ENCODE measurements at places on chromosomes 12 and 14.
A peak's percentile ranks its signal among the peaks of the same experiment; 100 is the strongest.

DNA sequence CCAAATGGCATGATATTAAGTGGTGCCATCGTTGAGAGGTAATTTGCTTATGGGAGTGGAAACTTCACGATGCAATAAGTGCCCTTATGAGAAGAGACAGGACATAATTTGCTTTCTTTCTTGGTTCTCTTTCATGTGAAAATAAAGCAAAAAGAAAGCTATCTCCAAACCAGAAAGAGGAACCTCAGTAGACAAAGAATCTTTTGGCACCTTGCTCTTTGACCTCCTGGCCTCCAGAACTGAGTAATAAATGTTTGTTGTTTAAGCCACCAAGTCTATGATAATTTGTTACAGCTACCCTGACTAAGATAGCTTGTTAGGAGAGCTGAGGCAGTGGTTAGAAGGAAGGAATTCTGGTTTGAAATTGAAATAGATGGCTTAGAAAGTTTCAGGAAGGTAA is 39.6 kb downstream of the CCER1 start:
- DNase-seq: no peak

DNA sequence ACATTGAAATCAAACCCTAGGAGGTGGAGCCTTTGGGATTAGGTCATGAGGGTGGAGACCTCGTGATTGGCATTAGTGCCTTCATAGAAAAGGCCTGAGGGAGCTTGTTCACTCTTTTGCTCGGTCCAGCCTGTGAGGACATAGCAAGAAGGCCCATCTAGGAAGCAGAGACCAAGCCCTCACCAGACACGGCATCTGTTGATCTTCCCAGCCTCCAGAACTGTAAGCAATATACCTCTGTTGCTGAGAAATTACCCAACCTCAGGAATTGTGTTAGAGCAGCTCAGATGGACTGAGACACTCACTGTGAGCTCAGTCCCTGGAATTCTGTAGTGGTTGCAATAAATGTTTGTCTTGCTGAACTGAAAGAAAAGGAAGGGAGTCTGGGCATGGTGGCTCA is 116.2 kb upstream of the MAP1LC3B2 start:
- no peak for DNase-seq

DNA sequence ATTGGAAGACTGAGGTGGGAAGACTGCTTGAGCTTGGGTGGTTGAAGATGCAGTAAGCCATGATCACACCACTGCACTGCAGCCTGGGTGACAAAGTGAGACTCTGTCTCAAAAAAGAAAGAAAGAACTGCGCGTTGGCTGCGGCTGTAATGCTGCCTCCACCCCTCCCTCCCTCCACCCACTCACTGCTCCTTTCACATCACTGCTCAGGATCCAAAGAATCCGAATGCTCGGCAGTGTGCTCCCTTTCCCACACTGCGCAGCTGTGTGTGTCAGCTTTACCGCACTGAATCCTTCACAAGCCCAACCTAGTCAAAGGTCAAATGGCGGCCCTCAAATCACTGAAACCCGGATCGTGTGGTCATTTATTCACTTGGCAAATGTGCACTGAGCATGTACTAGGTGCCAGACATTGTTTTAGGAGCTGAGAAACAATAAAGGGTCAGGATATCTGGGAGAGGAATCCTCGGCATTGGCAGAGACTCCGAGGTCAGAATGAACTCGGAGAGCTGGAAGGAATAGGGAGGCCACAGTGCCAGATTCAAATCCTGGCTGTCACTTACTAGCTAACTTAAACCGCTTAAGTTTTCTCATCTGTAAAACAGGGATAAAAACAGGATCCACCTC is 11.5 kb upstream of the TDRD9 start:
- DNase-seq: no peak

GRCh38 chr12:25438638-25439037 is 114.4 kb downstream of the LMNTD1 start:
- no peak for DNase-seq

- DNase-seq: no peak
Observed at GRCh38 chr12:18421867-18422266, 160.5 kb downstream of the PIK3C2G start.

GRCh38 chr14:36570065-36570464 is 12.3 kb downstream of the NKX2-8 start:
- DNase-seq: no peak

DNA sequence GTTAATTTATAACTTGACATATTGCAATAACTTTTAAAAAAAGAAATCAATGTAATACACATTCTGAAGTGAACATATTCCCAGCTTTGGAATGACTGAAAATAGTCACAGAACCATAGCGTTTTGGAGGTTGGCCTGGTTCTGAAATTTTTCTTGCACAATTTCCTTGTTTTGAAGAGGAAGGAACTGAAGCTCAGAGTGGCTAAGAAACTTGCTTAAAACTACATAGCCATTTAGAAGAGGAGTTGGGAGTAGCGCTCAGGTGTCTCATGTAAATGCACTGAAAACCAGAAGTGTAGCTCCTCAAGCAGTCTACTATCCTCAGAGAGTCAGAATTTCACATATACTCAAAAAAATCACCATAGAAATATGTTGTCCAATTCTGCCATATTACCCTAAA is 41.2 kb downstream of the SLC38A1 start:
- no peak for DNase-seq

DNA sequence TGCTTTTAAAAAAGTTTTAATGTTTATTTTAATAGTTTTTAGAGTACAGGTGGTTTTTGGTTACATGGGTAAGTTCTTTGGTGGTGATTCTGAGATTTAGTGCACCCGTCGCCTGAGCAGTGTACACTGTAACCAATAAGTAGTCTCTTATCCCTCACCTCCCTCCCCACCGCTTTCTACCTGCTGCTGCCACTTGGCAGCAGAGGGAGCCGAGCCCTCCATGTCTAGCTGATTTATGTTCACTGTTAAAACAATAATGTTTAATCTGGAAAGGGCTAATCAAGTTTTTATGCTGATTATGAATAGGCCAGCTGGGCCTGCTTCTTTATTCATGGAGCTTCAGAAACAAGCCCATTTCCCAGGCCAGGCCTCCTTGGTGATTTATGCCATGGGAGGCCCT is 73.1 kb downstream of the ADCK1 start:
- DNase-seq: no peak

GRCh38 chr12:85955127-85955526 is 81.0 kb downstream of the NTS start:
- DNase-seq: no peak

GRCh38 chr12:88496891-88497371 is 83.3 kb downstream of the KITLG start:
- no peak for DNase-seq

GRCh38 chr14:80239631-80240030 is 28.3 kb upstream of the DIO2 start:
- no peak for DNase-seq

- DNase-seq: no peak
Observed at GRCh38 chr14:94117856-94118255, 7.3 kb downstream of the IFI27 start.

DNA sequence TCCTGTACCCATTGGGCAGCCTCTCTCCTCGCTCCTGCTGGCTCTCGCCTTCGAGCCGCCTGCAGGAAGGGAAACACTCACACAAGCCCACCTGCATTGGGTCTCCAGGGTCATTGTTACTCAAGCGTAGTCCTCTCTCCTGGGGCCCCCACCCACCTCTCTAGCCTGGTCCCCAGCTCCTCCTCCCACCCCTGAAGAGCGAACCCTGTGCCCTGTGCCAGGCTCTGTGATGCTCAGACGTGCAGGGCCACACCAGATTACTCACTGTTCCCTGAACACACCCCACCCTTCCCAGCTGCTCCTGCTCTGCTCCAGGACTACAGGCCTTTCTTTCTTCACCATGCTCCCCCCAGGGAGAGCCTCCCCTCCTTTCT is 88.1 kb downstream of the NINJ2 start:
- no peak for DNase-seq

GRCh38 chr12:51874486-51874885 is 13.4 kb upstream of the ANKRD33 start:
- no peak for DNase-seq

DNA sequence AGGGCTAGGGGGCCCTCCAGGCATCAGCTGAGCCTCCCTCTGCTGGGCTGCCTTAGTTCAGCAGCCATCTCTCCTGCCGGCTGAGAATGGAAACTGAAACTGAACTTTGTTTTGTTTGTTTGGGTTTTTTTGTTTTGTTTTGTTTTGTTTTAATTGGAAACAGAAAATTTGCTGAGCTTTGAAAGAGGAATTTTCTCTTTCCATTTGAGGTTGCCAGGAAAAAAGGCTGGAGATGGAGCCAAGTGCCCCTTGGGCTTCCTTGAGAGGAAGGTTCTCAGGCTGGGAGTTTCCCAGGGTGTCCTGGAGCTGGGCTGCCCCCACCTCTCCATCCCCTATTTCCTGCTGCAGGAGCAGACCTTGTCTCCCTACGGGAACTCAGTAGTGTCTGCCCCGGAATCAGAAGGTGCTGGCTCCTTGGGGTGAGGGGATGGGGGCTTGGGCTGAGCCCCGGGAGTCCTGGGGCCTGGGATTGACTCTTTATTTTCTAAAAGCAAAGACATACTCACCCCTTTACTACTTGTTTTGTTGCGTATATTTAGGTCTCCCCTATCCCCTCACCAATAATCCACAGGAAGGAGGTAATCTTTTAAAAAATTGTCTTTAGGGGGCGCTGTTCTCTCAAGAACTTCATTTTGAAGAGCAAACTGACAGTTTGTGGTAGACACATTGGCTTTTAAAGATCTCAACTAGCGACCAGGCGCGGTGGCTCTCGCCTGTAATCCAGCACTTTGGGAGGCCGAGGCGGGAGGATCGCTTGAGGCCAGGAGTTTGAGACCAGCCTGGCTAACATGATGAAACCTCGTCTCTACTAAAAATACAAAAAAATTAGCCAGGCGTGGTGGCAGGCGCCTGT is 21.3 kb upstream of the OASL start:
- peak; percentile 47 for DNase-seq

DNA sequence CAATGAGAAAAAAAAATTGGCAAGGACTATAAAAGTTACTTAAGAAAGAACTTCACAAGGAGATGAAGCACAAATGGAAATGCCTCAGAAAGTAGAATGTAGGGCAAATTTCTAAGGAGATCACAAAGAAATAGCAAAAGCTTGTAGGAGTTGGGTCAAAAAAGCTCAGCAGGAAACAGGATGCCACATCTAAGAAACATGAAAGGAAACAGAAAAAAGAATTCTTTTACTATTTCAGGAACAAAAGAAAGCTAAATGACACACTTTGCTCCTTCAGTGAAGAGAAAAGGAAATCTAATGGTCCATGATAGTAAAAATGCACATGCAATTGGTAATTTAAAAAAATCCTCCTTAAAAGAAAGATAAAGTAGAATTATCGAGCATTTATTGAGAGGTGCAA is 452.1 kb upstream of the GARIN6 start:
- DNase-seq: no peak

- no peak for DNase-seq
Observed at GRCh38 chr12:92908108-92908507, 21.0 kb downstream of the EEA1 start.

DNA sequence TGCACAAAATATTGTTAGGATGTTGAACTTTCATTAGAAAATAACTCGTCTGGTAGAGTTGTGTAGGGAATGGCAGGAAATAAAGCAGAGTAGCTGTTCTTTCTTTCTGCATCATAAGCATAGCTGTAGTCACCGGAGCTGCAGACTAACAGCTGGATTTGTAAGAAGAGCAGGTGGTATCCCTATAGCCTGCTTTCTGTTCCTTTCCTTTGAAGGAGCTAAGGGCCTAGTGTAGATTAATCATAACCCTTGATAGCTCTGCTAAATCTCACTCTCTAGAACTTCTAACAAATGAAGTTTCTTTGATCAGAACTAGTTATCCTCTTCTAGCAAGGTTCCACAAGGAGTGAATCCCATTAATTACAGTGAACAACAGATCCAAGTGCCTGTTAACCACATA is 3.5 kb downstream of the LMO3 start:
- DNase-seq: no peak

DNA sequence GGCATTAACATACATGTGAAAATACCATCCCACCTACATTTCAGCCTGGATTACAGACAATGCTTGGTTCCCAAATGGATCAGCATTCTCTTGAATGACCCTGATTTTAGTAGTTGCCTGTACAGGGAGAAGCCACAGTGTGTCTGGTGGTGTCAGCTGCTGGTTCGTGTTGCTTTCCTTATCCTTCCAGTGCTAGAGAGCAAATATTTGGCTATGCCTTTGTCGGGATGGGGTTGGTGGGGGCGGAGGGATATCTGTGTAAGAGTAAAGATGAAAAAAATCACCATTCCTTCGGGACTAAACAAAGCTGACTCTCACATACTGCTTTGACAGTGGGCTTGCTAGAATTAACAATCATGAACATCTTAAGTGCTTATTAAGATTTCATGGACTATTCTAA is 96.0 kb downstream of the PTPRR start:
- DNase-seq: no peak

DNA sequence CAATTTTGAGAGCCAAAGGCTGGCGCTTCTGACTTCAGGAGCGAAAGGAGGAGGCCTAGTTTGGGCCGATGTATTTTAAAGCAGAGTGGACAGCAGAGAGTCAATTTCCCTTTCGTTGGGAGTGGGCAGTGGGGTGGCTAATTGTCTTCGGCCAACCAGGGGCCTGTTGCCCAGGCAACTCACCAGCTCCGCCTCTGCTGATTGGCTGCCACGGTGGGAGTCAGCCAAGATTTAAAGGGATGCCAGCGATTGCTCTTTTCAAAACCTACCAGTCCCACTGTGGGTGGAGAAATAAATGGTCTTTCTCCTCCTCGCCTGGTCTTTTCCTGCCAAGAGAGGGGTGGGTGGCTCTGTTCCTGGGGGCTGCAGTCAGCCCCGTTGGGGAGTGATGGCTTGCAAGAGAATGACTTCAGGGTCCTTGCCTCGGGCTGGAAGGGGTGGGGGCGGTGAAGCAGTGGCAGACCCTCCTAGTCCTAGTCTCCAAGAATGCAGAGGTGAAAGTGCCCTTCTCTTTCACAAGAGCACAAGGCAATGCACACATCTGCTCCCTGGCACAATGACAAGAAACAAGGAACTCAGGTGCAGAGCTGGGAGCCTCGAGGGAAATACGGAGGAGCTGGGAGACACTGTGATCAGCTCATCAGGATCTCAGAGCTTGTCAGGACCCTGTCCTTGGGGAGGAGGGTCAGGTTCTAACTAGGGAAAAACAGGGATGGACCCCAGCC is 37.7 kb downstream of the RASAL1 start:
- DNase-seq: no peak

GRCh38 chr14:35822501-35822900 is 3.6 kb upstream of the BRMS1L start:
- DNase-seq: no peak

GRCh38 chr14:59107819-59108218 is 80.6 kb upstream of the DAAM1 start:
- DNase-seq: no peak

DNA sequence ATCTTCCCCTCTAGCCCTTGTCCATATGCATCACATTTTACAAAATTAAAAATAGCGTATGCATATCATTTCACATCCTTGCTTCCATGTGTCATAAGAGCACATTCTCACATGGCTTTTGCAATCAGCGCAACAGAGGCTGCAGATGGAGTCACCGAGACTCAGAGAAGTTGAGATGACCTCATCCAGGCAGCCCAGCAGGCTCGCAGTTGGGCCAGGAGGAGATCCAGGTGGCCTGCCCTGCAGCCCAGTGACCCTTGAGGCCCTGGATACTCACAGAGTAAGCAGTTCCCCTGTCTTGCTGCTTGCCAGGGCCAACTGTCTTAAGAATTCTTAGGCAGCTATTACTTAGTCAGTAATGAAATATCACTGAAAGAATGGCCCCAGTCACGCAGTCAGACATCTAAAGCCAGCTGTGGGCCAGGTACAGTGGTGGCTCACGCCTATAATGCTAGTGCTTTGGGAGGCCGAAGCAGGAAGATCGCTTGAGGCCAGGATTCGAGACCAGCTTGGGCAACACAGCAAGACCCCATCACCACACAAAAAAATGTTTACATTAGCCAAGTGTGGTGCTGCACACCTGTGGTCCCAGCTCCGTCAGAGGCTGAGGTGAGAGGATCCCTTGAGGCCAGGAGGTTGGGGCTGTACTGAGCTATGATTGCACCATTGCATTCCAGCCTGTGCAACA is 9.1 kb downstream of the CAMKK2 start:
- no peak for DNase-seq
